Activated naive CD4-positive, alpha-beta T cell treated with anti-CD3 and anti-CD28 coated beads for 36 hours (primary cell): ENCODE measurements at places on chromosomes 7 and 10.

GRCh38 chr7:44945479-44945878 lies 33.3 kb downstream of the MYO1G start:
- H3K27me3 ChIP-seq = no peaks in the 10 kb centered on the region
- no peak overlapping the region for H3K27ac ChIP-seq
- no peaks in the 10 kb centered on the region for H3K36me3 ChIP-seq
- no peak overlapping the region for H3K4me3 ChIP-seq
- DNase-seq = no peak

DNA sequence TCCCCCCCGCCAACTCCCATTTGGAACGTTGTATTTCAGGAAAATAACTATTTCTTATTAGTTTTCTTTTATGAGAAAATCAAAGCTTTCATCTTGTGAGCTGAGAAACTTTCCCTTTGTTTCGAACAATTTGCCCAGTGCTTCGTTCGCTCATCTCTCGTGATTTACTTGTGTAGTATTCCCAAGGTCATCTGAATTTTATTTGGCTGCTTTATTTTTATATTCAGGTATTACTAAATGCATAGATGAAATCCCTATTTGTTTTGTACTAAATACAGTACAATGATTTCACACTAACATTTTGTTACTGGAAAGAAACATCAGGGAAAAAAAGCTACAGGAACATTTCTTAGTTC lies 12.0 kb upstream of the EBLN1 start:
- peaks cover 17% of the 10 kb centered on the region for H3K4me1 ChIP-seq
- H3K4me3 ChIP-seq = peak overlapping the region; percentile 82
- H3K36me3 ChIP-seq = peaks cover 3% of the 10 kb centered on the region

GRCh38 chr10:119715628-119716505 lies 10.0 kb upstream of the INPP5F start:
- no peak for DNase-seq
- peaks cover 7% of the 10 kb centered on the region for H3K4me1 ChIP-seq
- H3K36me3 ChIP-seq = peaks cover 4% of the 10 kb centered on the region
- no peak overlapping the region for H3K27ac ChIP-seq

DNA sequence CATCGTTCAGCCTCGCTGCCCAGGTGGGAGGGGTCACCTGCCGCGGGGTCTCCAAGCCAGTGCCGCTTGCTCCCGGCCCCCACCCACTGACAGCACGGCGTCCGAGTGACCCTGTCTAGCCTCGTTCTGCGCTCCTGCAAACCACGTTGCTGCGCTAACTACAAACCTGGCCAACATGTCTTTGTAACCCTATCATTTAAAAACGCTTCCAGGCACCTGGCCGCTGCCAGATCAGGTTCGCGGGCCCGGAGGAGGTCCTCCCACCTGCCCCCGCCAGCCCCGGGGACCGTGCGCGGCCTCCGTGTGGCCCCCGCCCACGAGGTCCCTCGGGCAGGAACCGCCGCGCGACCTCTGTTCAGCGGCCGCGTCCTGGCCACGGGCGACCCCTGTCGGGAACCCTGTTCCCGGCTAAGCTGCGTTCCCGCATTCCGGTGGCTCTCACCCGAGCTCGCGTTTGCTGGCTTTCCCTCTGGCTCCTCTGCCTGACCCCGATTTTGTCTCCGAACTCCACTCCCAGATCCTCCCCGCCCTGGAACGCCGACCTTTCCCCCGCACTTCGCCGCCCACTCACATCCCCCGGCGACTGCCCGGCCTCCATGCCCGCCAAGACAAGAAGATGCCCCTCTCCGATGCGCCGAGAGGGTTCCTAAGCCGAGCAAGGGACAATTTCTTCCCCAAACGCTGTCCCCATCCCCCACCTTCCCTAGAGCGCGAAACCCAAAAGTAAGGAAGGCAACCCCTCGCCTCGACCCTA lies 2.4 kb downstream of the SFMBT2 start:
- peaks cover 13% of the 10 kb centered on the region for H3K27me3 ChIP-seq
- peaks cover 50% of the 10 kb centered on the region for H3K4me1 ChIP-seq
- peaks cover 5% of the 10 kb centered on the region for H3K36me3 ChIP-seq
